ENCODE measurements at places on chromosomes 12 and 14.

GRCh38 chr14:50060871-50061663 is 55.3 kb downstream of the VCPKMT start:
- DNase-seq: no peak

DNA sequence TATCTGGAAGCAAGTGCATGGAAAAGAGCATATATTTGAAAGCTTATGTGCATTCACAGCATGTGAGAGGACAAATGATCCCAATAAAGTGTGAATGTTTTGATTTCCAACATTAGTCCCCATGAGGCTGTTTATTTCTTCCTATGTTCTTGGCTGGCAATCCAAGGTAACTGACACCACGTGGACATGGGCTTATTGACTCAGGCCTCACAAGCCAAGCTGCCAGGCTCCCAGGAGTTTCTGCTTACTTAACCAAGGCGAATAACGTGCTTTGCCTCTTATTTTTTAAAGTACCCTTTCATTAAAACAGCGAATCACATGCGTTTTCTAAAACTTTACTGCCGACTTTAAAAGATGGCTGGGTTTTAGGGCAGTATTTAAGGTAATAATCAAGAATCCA is 441.7 kb downstream of the FUT8 start:
- DNase-seq: no peak

DNA sequence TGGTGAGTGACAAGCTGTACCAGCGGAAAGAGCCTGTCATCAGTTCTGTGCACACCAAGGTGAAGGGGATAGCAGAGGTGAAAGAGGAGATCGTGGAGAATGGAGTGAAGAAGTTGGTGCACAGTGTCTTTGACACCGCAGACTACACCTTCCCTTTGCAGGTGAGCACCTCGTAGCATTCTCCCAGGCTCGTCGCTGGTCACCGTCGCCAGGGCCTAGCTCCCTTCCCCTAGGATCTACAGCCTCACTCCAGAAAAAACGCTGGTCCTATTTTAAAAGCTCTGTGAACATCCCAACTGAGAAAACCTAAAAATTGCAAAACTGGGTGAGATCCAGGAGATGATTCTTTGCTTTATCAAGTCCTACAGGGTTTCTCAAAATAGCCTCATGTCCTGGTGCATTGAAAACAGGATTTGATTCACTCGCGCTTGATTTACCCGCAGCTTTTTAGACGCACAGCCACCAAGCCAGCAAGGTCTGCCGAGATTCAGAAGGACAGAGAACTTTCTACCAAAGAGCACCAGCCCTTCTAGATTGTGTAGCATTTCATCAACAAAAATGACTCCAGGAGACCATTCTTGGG is 22.2 kb downstream of the P2RX7 start:
- no peak for DNase-seq

DNA sequence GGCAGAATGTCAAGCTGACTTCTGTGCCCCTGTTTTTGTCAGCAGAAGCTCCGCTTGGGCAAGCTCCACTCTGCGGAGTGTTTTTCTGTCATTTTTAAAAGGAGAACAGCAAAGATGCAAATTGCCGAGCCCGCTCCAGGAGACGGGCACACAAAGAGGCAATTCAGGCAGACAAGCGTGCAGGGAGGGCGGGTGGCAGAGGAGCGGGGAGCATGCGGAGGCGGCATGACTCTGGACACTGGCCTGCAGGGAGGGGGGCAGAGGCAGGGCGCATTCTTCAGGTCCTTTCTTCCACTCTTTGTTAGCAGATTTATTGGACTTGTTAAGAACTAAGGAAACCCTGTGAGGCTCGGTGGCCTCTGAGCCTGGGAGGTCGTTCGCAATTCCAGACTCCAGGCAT is 187.3 kb upstream of the RMST start:
- DNase-seq: no peak

GRCh38 chr14:54129850-54130640 is 173.4 kb upstream of the BMP4 start:
- no peak for DNase-seq

- DNase-seq: no peak
These were observed 13.9 kb upstream of the NUDT4 start for GRCh38 chr12:93363841-93364297.

- DNase-seq: no peak
These were observed 119.7 kb upstream of the HIF1A start for GRCh38 chr14:61575551-61576150.

DNA sequence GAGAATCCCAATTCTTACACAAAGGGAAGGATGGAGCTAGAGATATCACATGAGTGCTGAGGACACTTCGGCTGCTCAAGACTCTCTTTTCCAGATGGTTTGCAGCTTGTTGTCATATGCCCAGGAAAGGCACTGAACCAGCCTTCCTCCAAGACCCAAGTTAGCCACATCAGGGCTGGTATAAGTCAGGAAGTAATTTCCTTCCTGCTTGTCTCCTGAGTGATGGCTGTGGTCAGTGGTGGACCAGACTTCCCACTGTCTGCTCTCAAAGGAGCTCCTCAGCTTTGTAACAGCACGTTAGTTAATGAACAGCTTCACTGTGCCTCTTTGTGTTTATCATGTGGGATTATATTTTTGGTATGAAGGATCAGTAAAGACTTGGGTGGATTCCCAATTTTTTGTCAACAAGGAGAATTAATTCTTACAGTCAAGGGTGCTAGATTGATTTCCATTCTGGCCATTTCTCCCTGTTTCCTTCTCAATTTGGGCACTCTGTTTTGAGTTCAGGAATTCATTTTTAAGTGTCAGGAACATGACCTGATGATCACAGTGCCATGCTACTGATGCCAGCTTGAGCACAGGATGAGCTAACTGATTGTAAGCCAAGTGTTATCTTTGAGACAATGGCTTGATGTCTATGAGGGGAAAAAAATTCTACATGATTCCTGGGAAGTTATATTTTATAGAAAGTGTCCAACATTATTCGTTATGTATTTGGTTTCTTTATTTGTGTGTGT is 145.8 kb downstream of the GCH1 start:
- no peak for DNase-seq

DNA sequence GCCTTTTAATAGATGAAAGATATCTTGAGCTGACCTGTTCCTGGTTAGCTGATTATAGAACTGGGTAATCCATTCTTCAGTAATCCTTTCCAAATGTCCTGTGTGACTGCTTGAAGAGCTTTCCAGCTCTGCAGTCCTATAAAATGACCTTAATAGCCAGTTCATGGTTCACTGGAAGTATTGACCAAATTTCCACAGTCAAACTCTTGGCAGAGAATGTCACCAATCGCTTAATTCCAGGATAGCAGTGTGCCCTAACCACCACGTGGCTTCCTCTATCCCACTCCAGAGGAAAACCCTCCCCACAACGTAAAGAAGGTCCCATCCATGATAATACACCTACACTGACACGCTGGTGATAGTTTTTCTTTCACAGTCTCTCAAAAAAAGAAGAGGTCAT is 17.4 kb downstream of the PRKAB1 start:
- DNase-seq: no peak

DNA sequence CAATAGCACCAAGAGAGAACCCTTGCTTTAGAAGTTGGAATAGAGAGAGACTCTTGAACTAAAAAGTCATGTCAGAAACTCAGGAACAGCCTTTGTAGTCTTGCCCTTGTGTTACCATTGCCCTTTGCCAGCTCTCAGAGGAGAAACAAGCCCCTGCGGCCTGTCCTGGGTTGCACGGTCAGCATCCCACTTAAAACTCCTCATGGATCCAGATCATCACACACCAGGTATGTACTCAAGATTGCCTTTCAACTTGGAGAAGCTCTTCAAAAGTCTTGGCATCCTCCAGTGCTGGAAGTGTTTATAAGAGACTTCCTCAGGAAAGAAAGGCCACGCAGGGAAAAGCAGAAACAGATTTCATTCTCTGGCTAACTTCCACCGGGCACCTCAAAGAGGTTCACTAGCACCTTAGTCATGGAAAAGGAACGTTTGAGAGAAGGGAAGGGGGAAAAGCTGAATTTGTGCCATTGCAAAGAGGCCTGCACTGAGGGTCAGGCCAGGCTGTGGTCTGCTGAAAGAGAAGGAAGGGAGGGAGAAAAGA is 594.2 kb downstream of the MED13L start:
- DNase-seq: no peak

- no peak for DNase-seq
These were observed 2.5 kb downstream of the SLC38A1 start for GRCh38 chr12:46266382-46266791.

DNA sequence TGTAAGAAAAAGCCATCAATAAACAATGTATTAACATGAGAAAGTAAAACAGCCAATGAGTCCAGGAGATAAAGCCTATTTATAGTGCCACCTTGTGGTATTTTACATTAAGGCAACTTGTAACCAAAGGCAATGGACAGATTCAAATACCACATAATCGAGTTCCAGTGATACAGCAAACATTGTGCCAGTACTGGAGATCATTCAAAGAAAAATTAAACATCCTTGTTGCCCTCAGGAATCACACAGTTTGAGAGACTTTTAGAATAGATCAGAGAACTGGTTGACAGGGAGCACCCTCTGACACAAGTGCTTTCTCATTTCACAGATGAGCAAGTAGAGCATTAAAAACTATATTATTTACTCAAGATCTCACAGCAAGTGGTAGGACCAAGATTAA is 98.1 kb downstream of the DDHD1 start:
- peak; percentile 19 for DNase-seq

Data from NCI-H1930 (cell line).